Stimulated activated CD4-positive, alpha-beta T cell treated with anti-CD3 and anti-CD28 coated beads, TNF-alpha, amount 100 ng/mL, for 24 hours (primary cell): ENCODE measurements at places on chromosomes 2 and 18.

GRCh38 chr2:30663321-30663720 is 143.9 kb downstream of the CAPN13 start:
- DNase-seq: no peak

DNA sequence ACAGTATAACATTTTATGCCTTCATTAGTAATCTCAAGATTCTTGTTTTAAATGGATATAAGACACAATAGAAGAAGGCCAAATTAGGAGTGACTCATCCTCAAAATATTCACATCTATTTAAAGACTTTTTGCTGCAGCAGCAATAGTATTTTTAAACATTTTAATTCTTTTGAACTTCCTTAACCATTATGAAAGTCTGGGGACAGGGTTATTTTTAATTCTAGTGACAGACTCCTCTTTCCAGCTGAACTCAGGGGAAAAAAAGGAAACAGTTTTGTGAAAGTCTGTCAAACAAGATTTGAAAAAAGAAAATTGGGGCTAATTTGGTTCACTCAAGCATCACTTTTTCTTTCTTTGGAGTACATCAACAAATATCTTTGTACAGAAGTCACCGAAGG is 541.8 kb downstream of the NUP35 start:
- DNase-seq: no peak

- DNase-seq: no peak
These were observed 18.8 kb downstream of the EPHA4 start for GRCh38 chr2:221553333-221553732.

GRCh38 chr2:129239141-129239540 is 740.3 kb upstream of the RAB6C start:
- DNase-seq: no peak

- DNase-seq: no peak
These were observed 28.4 kb downstream of the ARHGAP28 start for GRCh38 chr18:6757931-6758330.

DNA sequence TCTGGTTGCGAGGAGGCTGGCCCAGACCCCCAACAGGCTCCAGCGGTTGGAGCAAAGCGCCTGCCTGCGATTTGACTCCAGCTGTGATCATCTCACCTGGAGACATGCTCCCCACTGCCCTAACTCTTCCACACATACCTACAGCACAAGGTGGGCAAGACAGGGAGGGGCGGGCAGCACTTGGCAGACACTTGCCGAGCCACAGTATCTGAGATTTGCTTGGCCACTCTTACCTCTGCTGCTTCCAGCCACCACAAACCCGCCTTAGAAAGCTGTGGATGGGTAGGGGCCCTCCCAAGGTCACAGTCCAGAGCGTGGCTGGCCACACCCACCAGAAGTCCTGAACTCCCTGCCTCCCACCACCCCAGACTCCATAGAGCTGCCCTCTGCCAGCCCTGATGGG is 8.2 kb downstream of the CYP26B1 start:
- no peak for DNase-seq

DNA sequence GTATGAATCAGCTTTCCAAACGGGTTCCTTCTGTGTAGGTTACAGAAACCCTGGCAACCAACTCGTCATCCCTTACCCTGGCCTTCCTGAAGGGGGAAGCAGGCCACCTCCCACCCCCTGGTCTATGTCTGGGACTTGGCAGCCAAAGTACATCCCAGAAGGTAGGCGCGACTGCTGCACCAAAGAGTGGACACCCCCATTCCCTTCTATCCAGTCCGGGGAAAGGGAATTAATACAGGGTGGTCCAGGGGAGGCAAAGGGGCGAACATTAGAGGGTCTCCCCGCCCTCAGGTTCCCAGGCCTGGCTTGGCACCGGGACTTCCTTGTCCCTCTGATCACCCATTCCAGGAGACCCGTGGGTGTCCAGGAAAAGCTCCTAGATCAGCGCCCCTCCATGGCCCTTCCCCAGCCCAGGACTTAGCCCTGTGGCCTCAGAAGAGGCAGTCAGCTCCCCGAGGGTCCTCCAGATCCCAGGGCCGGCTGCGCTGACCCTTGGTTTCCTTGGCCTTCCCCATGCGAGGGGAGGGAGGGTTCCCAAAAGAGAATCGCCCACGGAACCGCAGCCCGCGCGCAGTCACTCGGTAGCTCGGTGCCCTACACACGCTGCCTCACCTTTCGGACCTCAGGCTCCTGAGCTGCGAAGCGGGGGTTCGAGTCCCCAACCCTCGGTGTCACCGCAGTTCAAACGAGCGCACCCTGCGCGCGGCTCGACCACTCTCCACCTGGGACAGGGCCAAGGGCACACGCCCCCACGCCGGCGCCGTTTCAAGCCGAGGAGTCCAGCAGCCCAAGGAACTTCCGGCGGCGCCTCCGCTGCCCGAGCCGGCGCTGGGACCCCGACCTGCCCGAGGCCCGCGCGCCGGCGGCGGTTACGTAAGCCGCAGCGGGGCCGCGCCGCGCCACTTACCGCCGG is at the start of gene PER2:
PER2 (minus strand) TSS at position 874 of the 913 bp plus-strand sequence. CDS start 10,674 bp downstream, outside the sequence.
- DNase-seq: peak; percentile 21

DNA sequence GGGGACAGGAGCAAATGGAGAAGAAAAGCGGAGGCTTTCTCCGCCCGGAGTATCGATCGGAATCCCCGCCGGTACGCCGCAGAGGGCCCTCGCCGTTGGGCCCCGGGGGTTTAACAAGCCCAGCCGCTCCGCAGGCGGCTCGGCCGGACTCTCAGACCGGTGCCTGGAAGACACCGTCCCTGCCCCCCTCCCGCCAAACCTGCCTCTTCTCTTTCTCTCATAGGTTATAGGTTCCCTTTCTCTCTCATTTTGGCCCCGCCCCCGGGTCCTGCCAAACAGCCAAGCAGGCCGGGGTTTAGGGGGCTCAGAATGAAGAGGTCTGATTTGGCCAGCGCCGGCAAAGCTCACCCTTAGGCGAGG is 4.4 kb downstream of the ONECUT2 start:
- no peak for DNase-seq

GRCh38 chr2:20675701-20676352 is 8.9 kb downstream of the GDF7 start:
- DNase-seq: no peak

- DNase-seq: no peak
These were observed 9.7 kb upstream of the SNED1 start for GRCh38 chr2:240988571-240989271.

DNA sequence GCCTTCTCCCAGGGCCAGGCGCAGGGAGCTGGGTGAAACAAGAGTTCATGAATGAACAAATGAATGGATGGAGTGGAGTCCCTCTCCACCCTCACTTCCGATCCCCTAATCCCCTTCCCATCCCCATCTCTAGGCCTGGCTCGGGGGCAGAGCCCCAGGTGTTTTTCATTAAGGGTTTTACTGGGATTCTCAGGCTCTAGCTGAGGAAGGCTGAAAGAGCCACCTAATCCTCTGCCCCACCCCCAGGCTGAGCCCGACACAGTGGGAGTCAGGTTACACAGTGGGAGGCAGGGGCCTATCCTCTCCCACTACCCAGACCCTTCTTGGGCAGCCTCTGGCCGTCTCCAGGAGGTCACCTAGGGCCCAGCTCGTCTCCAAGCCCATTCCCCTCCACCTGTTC is 36.1 kb downstream of the SDC1 start:
- DNase-seq: no peak

GRCh38 chr18:13487237-13487636 is 239.1 kb downstream of the FAM210A start:
- DNase-seq: no peak

- DNase-seq: no peak
These were observed 21.0 kb upstream of the SEMA4C start for GRCh38 chr2:96890726-96891385.

DNA sequence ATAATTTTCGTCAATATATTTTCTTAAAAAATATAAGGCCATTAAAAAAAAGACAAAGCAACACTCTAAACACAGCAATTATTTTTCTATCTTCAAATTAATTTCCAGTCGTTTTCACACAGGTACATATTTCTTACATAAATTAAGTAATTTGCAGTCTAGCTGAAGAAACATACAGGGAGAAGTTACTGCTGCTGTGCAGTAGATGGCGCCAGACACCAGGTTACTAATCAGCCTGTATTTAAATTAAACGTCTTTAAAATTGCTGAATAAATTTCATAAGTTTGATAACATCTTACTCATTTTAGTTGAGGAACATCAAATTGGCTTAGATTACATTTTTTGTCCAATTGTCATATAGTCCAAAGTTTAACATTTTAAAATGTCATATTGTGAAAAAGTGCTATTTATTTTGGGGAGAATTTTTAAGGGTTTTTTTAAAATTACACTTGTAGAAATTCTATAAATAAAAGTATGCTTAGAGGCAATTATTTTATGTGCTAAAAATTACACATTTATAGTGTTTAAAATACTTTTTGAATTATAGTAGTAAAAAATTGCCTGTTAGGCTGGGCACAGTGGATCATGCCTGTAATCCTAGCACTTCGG is 88.4 kb downstream of the PMAIP1 start:
- peak; percentile 47 for DNase-seq

DNA sequence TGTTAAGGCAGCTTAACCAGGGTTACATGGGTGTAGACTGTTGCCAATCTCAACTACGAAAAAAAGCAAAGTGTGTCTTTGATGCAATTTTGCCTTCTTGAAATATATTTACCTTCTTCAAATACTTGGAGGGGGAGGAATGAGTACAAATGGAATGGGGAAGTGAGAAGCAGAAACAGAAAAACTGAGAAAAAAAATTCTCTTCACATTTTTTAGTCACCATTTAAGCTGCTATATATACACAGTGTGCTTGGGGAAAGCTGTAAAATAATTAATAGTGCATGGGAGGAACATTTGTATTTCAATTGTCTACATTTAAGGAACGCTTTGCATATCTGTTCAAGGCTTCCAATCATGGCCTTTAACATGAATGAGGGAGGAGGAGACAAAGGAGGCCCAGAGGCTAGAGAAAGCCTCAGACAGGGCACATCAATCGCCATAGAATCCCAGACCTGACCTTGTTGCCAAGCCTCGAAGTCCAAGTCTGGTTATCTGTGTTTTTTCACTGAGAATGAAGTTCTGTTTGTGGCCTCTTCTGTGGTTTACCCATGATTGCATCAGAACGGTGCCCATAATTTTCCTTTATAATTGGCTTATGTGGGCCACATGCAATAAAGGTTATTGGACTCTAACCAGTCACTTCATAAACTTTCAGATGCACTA is 158.6 kb downstream of the PIK3C3 start:
- DNase-seq: no peak

- DNase-seq: no peak
These were observed 361.7 kb upstream of the ACVR2A start for GRCh38 chr2:147482916-147483669.
